ENCODE measurements at places on chromosomes 5 and 9. TPM values are rescaled to one million over a fixed set of nuclear protein-coding genes. Genes with fewer than 3 reads are reported as not detected.

The SKP2 gene
- polyA plus RNA-seq, result 43.1 TPM

DNA sequence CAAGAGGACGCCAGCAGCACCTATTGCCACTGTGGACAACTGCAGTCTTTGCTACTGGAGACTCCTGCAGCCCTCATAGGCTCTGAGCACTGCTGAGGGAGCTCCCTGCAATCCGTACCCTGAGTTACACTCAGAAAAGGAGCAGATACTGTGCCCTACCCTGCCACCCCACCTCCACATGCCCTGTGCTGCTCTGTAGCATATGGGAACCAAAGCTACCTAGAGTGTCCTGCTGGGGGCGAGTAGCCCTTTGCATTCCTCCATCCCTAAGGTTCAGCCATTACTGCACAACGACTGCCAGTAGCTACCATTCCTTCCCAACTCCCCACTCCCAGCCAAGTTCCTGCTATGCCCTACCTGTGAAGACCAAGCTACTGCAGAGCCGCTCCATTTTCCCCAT, 90.2 kb upstream of the SNCAIP start:
- no peak for DNase-seq

GRCh38 chr9:124259158-124259808, 1.5 kb downstream of the NEK6 start:
- peak; percentile 68 for DNase-seq

- no peak for DNase-seq
Observed at GRCh38 chr5:132662925-132663770, 5.2 kb downstream of the IL13 start.

- no peak for DNase-seq
Observed at GRCh38 chr5:83538786-83539462, 67.4 kb downstream of the VCAN start.

The MARCHF11 gene
- polyA plus RNA-seq, result not detected

- DNase-seq, result no peak
Observed at GRCh38 chr5:90793183-90793582, 234.6 kb downstream of the ADGRV1 start.

DNA sequence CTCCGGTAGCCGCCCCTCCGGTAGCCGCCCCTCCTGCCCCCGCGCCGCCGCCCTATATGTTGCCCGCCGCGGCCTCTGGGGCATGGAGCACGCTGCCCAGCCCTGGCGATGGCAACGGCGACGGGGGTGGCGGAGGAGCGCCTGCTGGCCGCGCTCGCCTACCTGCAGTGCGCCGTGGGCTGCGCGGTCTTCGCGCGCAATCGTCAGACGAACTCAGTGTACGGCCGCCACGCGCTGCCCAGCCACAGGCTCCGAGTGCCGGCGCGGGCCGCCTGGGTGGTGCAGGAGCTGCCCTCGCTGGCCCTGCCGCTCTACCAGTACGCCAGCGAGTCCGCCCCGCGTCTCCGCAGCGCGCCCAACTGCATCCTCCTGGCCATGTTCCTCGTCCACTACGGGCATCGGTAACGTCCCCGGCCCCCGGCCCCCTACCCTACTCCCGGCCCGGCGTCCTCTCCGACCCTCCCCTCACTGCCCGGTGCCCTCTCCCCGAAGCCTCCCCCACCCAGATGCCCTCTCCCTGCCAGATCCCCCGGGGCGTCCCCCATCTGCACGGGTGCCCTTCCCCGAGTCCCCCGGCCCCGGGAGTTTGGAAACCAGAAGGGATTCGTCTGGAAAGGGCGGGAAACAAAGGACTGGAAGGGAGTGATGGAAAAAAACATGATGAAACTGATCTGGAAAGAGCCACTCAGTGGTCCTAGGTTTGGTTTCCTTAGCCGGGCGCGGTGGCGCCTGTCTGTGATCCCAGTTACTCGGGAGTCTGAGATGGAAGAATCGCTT, 417 bp downstream of the SRD5A1 start:
- no peak for DNase-seq

DNA sequence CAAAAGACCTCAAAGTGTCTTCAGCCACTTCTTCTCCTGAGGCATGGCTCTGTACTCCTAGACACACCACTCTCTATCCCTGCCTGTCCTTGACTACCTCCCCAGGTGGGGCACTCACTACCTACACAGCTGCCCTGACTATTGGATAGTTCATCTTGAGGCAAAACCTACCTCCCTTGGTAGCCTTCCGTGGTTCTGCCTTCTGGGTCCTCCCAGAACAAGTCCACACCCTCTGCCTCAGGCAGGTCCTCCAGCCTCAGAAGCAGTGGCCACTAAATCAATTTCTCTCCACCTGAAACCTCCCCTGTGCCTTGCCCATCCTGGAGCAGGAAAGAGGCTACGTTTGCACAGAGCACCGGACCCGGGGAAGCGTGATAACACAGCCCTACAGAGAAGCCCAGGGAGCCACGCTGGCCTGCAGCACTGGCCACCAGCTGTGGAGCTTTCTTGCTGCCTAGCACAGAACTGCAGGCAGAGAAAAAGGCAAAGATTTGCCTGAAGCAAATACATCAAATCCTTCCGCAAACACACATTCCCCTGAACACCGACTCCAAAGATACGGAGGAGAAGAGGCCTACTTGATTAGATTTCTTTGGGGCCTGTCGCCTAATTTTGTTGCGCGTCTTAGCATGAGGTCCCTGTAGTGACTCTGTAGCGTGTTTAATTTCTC, 141.8 kb downstream of the C9orf50 start:
- DNase-seq, result no peak

The OR13C4 gene
- polyA plus RNA-seq, result not detected

DNA sequence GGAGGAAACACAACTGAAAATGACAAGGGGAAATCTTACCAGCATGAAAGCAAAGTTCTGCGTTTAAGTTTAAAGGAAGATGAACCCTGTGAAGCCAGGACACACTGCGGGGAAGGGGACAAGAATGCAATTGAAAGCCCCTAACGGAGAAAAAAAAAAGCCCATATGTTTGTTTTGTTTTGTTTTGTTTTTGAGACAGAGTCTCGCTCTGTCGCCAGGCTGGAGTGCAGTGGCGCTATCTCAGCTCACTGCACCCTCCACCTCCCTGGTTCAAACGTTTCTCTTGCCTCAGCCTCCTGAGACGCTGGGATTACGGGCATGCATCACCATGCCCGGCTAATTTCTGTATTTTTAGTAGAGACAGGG, 2.9 kb downstream of the STK10 start:
- DNase-seq, result no peak

The SLC4A9 gene
- polyA plus RNA-seq, result 0.25 TPM

GRCh38 chr9:19456996-19457692, 48.3 kb downstream of the ACER2 start:
- DNase-seq, result peak; percentile 83

- no peak for DNase-seq
Observed at GRCh38 chr9:133639613-133640012, 3.5 kb downstream of the DBH start.

GRCh38 chr9:21552244-21553170, 70.4 kb upstream of the IFNE start:
- DNase-seq, result no peak

- no peak for DNase-seq
Observed at GRCh38 chr5:31273161-31273560, 79.7 kb downstream of the CDH6 start.

DNA sequence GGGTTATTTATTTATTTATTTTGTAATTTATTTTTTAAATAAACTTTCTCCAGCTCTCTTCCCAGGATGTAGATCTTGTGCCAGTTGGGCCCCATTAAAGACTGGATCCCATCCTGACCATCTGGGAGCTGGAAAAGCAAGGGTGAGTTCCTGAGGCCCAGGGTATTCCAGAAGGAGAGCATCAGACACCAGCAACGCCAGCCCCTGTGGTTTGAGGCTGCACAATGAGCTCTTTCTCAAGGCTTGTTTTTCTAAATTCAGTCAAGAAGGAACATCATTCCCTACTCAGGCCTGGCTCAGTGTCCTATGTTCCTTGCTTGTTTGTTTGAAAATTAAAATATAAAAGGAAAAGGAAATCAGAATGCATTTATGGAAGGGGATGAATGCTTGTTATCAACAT, 313.3 kb downstream of the EBF1 start:
- DNase-seq, result no peak

DNA sequence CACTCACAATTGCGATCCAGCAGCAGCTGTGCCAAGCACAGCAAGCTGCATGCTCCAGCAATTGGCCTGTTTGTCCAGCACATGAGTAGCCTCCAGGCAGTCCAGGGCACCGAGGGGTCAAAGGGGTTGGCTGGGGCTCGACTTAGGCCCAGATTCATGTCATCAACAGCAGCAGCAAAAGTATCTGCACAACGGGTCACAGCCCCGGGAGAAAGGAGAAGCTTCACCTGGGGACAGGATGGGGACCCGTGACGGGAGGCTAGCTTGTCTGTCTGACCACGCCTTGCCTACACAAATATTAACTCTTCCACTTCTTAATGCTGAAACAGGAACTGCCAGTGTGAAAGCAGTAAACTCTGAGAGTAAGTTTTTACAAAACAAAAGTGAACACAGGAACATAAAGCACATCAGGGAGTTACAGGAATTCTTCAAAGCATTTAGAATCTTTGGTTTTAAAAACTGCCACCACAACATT, 191.2 kb downstream of the PIK3R1 start:
- no peak for DNase-seq

The ABO gene
- polyA plus RNA-seq, result 5.1 TPM

DNA sequence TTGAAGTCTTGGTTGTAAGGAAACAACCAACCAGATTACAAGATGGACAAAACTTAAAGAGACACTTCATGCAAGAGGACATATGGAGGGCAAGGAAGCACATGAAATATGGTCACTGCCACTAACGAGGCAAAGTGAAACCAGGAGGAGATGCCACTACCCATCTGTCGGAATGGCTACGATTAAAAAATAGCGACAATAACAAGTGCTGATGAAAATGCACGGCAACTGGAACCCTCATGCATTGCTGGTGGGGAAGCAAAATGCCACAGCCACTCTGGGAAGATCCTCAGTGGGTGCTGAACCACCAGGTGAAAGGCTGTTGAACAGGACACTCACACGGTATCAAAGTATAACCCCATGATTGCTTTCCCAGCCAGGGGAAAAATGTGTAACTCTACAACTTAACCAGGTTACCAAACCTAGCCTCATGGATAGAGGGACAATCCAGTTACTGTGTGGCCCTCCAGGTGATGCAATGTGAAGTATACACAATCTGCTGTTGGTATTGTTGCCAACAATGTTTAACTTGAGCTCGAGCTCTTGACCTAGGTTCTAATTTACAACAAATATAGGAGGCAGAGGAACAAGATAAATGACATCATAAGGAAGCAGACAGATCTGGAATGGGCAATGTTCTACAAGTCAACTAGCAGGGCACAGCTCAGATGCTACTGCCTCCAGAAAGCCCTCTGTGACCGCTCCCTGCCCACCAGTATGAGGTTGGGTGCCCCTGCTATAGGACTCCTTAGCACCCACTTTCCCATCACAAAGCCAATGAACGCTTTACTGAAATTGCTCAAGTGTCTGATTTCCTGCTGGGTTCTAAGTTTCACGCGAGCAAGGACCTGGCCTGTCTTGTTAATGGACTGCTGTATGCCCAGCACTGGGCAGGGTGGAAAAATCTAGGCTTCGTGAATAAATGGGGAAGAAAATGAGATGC, 25.8 kb downstream of the SH3PXD2B start:
- DNase-seq, result no peak

The IL5 gene
- not detected for polyA plus RNA-seq

All from right lung (tissue), 10 donors.